ENCODE measurements at places on chromosomes 4 and X.
A peak's percentile ranks its signal among the peaks of the same experiment; 100 is the strongest.

GRCh38 chrX:134998246-134998645 is 7.5 kb downstream of the SMIM10 start:
- no peak for DNase-seq

GRCh38 chr4:52714597-52715254 is 36.5 kb downstream of the ERVMER34-1 start:
- DNase-seq: no peak

GRCh38 chr4:56787380-56787779 is 34.1 kb downstream of the SPINK2 start:
- DNase-seq: no peak

DNA sequence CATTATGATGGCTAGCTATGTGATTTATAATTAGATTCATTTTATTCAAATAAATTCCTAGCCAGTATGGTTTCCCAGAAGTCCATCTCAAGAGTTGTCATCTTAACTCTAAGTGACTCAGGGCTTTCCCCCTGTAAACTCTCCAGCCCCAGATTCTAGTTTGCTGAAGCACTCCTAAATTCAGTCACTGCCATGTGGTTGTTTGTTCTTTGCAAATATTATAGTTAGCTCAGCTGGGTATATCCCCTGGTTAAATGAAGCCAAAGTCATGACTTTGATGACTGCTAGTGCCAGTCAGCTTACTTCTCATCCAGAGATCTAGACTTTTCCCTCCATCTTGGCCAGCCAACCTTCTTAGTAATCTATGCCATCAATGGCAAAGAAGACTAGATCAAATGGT is 126.0 kb downstream of the GRIA3 start:
- no peak for DNase-seq

DNA sequence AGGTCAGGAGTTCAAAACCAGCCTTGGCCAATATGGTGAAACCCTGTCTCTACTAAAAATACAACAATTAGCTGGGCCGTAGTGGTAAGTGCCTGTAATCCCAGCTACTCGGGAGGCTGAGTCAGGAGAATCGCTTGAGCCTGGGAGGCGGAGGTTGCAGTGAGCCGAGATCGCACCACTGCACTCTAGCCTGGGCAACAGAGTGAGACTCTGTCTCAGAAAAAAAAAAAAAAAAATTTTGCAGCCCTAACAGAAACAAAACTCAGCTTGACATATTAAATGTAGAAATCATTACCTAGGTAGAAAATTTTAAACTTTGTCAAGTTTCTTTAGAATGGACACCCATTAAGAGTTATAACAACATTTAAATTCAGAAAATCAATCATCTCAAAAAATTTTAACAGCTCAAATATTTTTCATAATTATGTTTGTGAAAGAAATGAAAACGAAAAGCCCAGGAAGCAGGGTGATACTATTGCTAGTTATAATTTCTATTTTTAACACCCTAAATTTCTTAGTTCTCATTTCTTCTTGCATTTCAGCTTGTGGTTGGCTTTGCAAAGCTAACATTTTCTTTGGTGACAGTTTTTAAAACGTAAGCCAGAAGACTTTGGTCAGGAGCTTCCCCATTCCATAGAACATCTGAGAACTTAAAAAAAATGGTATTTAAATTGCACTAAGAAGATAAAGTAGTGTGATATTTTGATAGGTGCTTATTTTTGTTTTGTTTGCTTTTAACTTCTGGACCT is 33.3 kb upstream of the RBBP7 start:
- DNase-seq: no peak

DNA sequence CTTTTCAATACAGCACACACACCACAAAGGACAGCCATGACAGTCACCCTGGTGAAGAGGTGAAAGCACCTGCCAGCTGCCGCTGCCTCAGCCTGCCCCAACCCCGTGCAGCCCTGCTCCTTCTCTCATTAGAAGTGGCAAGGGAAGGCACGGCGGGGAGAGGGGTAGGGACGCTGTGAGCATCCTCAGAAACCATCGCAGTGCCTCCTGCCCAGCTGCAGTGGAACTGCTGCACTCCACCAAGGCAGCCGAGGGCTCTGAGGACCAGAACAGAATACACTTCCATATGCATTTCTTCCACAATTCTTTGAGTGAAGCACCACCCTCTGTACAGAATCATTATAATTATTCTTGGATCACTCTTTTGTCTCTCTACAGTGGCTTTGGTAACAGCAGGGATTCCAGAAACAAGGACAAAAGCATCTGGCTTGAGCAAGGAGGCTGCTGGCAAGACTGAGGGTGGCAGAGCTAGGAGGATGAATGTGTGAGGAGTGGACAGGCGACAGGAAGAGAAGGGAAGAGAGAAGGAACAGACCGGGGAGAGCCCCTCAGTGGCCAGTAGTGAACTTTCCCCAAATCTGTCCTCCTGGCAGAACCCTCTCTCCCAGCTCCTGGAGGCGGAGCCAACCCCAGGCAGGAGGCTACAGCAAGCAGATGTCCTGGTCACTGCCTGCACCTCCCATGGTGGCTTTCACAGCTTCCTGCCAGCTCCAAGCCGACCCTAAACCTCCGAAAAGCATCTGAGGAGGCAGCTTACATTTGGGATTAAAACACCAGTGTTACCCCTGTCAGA is 73.2 kb downstream of the MTNR1A start:
- DNase-seq: no peak

- no peak for DNase-seq
Measured at GRCh38 chr4:40984051-40984450, 230.3 kb downstream of the APBB2 start.

GRCh38 chr4:10123227-10124101 is 6.9 kb upstream of the WDR1 start:
- peak; percentile 33 for DNase-seq

GRCh38 chr4:33532821-33533220 is 2711.5 kb downstream of the ARAP2 start:
- DNase-seq: no peak

- DNase-seq: no peak
Measured at GRCh38 chrX:132367984-132368383, 120.9 kb downstream of the MBNL3 start.

- DNase-seq: no peak
Measured at GRCh38 chr4:67770422-67770821, 16.2 kb upstream of the GNRHR start.

GRCh38 chrX:48488034-48488433 is 12.0 kb downstream of the FTSJ1 start:
- DNase-seq: no peak

GRCh38 chr4:7863911-7864681 is 75.6 kb downstream of the AFAP1 start:
- DNase-seq: no peak

DNA sequence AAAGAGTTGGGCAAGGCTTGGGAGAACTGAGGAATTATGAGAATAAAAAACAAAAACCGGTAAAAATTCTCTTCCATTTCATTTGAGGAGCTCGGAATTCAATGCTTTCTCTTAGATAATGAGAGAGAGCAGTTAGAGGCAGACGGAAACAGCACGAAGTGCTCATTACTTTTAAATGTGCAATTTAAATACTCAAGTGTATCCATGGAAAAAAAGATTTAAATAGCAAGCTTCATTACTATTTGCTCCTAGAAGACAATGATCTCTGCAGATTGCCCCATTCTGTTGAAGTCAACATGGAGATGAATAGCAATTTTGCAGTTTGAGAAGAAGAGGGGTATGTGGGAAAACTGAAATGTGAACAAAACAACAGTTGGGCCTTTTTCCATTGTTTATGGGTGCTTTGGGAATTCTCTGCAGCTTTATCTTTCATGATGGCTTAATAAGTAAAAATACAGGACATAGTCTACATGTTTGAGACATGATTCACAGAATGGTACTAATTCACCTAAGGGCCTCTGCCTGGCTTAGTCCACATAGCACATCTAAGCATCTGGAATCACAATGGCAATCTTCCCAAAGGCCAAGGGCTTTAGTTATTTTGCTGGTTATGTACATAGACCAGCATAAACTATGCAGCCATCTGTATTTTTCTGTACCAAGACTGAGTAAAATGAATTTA is 512.7 kb upstream of the FAT1 start:
- DNase-seq: no peak

DNA sequence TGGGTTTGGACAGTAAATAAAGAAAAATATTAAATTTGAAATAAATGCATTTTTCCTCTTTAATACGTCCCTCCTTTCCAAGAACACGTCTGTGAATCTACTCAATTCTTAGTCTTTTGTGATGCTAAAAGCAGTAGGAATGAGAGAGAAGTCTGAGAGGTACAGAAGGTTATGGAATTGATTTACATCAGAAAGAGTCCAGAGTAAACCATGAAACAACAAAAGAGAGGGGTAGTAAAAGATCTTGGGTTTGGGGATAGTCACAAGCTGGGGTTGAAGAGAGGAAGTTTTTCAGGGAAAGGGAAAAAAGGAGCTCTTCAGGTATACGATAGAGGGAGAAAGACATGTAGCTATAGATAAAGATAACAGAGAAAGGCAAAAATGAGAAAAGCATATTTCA is 215.4 kb downstream of the RAB28 start:
- no peak for DNase-seq

DNA sequence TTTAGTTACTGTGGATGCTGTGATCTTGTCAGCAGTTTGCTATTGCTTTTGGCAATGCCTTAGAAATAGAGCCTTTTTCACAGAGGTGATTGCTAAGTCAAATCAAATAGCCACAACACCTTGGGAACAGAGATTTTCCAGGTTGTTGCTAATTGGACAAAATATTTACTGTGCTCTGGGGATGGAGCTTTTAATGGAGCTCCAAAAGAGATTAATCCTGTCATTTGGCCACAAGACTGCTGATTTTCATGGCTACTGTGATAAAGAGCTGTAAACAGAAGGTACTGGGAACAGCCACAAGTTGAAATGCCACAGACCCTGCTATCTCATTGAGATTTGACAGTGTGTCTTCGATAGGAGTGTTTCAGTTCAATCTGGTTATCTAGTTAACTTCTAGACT is 1715.2 kb upstream of the ADGRL3 start:
- no peak for DNase-seq

- no peak for DNase-seq
Measured at GRCh38 chr4:150976478-150977118, 38.5 kb downstream of the LRBA start.

- peak; percentile 18 for DNase-seq
Measured at GRCh38 chrX:30060718-30061117, 154.6 kb upstream of the MAGEB2 start.

DNA sequence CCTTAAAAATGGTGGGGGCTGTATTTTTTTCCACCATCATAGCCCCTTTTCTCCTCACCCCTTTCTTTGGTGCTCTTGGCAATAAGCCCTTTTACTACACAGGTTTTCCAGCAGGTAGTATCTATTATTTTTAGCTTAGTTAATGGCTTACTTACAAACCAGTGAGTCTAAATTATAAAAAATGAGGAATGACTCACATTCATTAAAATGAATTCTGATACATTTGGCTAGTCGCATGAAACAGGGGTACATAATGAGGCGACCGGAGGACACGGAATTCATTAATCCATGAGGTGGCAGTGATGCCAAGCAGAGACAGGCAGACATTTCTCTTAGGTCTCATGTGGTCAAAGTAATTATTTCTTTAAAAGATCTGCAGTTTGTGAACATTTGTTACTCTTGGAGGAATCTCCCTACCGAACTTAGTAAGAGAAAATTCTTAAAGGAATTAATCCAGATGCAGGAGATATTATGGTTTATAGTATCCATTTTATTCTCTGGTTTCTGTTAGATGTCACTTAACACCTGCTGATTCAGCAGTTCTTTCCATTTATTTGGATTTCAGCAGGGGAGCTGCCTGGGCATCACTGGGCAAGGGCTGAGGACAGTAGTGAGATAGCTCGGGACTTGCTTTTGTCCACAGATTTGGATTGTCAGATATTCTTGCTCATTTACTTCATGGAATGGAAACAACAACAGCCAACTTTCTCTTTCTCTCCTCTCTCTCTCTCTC is 575.0 kb upstream of the NR3C2 start:
- DNase-seq: no peak

- DNase-seq: no peak
Measured at GRCh38 chr4:47876310-47876709, 38.1 kb downstream of the NFXL1 start.

DNA sequence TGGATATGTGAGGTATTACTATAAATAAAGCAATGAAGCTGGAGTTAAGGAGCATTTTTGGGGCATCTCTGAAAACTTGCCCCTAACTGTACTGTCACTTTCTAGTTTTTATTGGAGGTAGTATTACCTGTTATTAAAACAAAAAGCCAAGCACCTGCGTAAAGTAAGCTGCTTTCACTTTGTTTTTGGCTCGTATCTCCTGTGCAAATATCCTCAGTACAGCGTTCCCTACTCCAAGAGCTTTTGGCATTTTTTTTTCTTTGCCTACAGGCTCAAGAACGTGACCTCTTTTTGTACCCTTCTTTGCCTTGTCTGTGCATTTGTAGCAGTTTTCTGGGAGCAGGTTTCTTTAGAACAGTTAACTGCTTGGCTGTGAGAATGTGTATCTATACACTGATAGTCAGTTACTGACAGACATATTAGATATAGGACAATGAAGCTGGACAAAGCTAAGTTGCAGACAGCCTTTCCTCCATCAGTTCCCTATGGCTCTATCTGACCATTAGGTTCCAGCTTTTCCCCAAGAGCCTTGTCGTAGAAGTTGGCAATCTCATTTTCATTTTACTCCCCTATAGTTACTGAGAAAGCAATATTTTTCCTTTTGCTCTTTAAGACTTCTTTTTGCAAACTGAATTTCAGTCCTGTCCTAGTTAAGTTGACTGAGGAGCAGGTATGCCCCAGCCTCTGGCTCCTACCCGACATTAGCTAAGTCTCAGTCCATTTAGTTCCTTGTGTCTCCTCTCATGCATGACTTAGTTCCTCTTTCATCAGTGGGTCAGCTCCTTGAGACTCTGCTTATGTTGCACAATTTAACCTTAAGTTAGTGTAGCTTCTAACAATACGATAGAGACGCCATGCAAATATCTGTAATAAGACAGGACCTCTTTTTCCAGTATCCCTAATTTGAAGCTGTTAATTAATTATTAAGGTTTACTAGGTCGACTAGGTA is 71.5 kb upstream of the HPRT1 start:
- no peak for DNase-seq

DNA sequence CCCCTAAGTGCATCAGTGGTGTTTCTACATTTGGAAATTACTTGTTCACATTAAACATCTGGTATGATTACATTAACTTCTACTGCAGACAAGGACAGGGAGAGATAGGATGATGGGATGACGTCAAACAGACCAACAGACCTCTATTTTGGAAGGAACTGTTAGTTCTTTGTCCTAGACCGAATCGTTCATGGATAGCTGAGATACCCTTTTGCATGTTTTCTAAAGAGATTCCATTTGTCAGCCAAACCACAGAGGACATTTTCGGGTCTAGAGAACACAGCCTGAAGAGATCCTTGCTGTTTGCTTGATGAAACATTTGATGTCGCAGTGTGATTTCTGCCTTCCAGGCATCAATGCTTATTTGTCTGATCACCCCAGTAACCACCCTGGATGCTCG is 27.7 kb downstream of the CHST7 start:
- DNase-seq: no peak
